ENCODE measurements at places on chromosomes 6 and 20. TPM values are rescaled to one million over a fixed set of nuclear protein-coding genes. Genes with fewer than 3 reads are reported as not detected.
A peak's percentile ranks its signal among the peaks of the same experiment; 100 is the strongest.

GRCh38 chr6:116338943-116339342 lies 31.8 kb upstream of the DSE start:
- H3K27ac ChIP-seq, result no peak overlapping the region
- no peaks in the 10 kb centered on the region for H3K36me3 ChIP-seq
- DNase-seq, result no peak
- H3K27me3 ChIP-seq, result no peaks in the 10 kb centered on the region

- DNase-seq, result no peak
- H3K4me1 ChIP-seq, result no peaks in the 10 kb centered on the region
- no peak overlapping the region for H3K4me3 ChIP-seq
- H3K36me3 ChIP-seq, result no peaks in the 10 kb centered on the region
- H3K27me3 ChIP-seq, result no peaks in the 10 kb centered on the region
- H3K27ac ChIP-seq, result no peak overlapping the region
Observed at GRCh38 chr6:49919261-49919660, 44.7 kb downstream of the DEFB114 start.

DNA sequence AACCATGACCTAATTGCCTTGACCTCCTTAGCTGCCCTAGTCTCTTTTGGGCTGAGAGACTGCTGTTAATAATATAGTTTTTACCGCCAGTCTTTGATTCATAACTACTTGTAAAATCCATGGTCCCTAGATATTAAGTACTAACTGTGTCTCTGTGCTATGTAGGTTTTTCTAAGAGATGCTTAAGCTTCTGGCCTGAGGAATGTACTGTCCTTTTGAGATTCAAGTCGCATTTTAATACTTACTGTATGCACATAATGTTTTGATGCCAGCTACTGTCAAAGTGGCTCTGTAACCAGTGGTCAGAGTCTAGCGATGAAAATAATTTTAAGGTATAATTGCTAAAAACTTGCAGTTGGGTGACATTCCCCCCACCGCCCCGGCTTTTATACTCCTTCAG lies 2.1 kb downstream of the AKAP12 start:
- H3K4me1 ChIP-seq, result no peaks in the 10 kb centered on the region
- H3K4me3 ChIP-seq, result no peak overlapping the region
- no peak overlapping the region for H3K27ac ChIP-seq
- peaks cover 41% of the 10 kb centered on the region for H3K27me3 ChIP-seq
- DNase-seq, result no peak
- H3K36me3 ChIP-seq, result no peaks in the 10 kb centered on the region

GRCh38 chr20:858011-858410 lies 24.5 kb downstream of the FAM110A start:
- no peak overlapping the region for H3K4me3 ChIP-seq
- DNase-seq, result no peak
- peaks cover 17% of the 10 kb centered on the region for H3K4me1 ChIP-seq
- H3K27ac ChIP-seq, result no peak overlapping the region

GRCh38 chr20:57205606-57206219 lies 60.7 kb downstream of the BMP7 start:
- no peaks in the 10 kb centered on the region for H3K36me3 ChIP-seq
- H3K27ac ChIP-seq, result no peak overlapping the region
- no peak overlapping the region for H3K4me3 ChIP-seq
- DNase-seq, result no peak
- H3K4me1 ChIP-seq, result no peaks in the 10 kb centered on the region
- no peaks in the 10 kb centered on the region for H3K27me3 ChIP-seq

DNA sequence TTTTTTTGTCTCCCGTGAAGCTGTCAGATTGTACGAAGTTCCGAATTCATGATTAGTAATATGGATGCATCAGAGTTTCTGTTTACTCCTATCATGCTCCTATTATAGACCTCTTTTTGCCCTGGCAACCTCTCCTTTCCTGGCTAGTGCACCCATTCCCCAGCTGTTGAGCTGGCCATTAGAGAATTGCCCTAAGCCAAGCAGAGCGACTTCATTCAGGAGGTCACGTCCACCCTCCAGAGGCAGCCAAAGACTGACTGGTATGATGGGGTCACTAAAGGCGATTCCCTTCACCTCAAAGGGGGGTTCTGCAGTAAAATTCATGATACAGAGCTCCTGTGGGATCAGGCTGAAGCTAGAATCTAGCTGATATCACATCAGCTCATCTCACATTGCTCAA lies 351.9 kb downstream of the BTBD3 start:
- no peaks in the 10 kb centered on the region for H3K27me3 ChIP-seq
- no peak overlapping the region for H3K27ac ChIP-seq
- DNase-seq, result no peak
- H3K4me3 ChIP-seq, result no peak overlapping the region
- H3K36me3 ChIP-seq, result no peaks in the 10 kb centered on the region

DNA sequence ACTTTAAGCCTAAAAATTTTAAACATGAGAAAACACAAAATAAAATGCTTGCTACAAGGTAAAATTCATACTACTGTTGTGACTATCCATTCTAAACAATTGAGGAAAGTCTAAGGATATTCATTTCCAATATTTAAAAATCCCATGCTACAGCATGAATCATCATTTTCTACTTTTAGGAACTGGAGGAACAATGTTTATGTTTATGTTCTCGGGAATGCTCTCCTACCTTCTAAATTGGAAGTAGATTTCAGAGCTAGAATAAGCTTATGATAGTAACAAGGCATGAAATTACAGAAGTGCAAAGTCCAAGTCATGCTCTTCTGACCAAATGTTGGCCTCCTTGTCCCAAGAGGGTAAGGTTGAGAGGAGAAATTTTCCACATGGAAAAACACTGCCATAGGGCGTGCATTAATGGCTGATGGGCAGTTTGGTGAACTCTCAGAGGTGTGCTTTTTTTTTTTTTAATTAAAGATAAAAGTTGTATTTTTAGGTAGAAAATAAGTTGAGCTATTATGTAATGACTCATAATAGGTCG lies 6.0 kb upstream of the MYLK4 start:
- DNase-seq, result no peak
- no peaks in the 10 kb centered on the region for H3K27me3 ChIP-seq
- H3K27ac ChIP-seq, result peak overlapping the region; percentile 38
- no peaks in the 10 kb centered on the region for H3K36me3 ChIP-seq
- H3K4me1 ChIP-seq, result peaks cover 17% of the 10 kb centered on the region

- peaks cover 70% of the 10 kb centered on the region for H3K27me3 ChIP-seq
- no peak overlapping the region for H3K4me3 ChIP-seq
- no peaks in the 10 kb centered on the region for H3K4me1 ChIP-seq
- H3K27ac ChIP-seq, result no peak overlapping the region
- no peak for DNase-seq
- H3K36me3 ChIP-seq, result no peaks in the 10 kb centered on the region
Observed at GRCh38 chr6:131949620-131949908, 1.6 kb downstream of the CCN2 start.

GRCh38 chr6:24428615-24429014 lies 25.9 kb downstream of the MRS2 start:
- H3K4me1 ChIP-seq, result peaks cover 11% of the 10 kb centered on the region
- peak overlapping the region; percentile 68 for H3K27ac ChIP-seq
- no peaks in the 10 kb centered on the region for H3K27me3 ChIP-seq
- no peak for DNase-seq

DNA sequence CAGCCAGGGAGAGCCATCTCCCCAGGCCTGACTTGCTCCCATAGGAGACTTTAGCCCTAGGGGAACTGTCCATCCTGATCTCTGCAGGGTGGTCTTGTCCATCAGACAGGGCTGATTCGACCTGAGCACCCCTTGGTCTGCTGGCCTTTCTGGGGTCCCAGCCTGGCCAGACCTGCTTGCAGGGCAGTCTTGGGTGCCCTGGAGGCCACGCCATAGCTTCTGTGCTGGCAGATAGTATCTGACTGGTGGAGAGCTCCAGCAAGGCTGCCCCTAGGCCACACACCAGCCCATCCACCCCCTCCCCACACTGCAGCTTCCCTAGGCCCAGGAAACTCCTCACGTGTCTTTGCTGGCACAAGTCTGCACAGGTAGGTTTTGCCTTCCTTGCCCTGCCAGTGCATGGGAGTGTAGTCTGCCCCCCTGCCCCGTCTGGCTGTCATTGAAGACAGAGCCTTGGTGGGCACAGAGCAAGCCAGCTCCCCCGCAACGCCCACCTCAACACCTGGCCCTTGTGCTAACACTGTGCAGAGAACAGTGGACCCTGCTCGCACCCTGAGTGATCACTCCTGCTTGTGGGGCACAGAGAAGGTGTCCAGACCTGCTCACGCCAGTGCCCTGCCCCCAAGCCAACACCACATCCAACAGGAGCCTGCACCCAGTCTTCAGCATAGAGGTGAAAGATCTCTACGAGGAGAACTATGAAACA lies 32.4 kb downstream of the CCN2 start:
- H3K27ac ChIP-seq, result no peak overlapping the region
- no peaks in the 10 kb centered on the region for H3K4me1 ChIP-seq
- no peaks in the 10 kb centered on the region for H3K36me3 ChIP-seq
- no peak for DNase-seq

DNA sequence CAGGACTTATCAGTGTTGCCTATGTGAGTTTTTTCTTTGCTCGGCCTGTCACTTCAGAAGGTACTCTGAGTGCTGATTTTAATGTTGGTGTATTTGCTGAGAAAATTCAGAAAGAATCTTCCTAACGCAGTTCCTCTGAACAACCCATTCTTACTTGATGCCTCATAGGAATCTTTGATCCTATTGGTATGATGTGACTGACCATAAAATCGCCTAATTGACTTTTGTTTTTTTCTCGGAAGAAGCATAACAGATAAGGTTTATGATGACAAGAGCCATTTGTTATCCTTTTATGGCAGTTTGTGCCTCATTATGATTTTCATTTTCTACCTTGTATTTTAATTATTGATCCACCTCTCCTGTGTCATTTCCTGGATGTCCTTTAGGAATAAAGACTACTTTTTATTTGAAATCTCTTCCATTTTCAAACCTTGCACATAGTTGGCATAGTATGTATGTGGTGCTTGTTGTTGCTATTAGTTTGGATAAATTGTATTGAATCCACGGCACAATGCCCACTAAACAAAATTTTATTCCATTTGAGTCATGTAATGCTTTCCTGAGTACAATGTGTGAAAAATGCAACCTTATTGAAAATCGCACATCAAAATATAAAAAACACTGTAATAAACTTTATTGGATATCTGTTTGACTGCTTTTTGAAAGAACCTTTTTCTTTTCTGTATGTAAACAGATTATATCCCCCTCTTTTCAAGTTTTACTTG lies 37.3 kb downstream of the LRRC1 start:
- H3K27me3 ChIP-seq, result no peaks in the 10 kb centered on the region
- H3K36me3 ChIP-seq, result no peaks in the 10 kb centered on the region
- no peak overlapping the region for H3K27ac ChIP-seq
- no peak overlapping the region for H3K4me3 ChIP-seq
- DNase-seq, result no peak
- H3K4me1 ChIP-seq, result no peaks in the 10 kb centered on the region

GRCh38 chr20:52708137-52708536 lies 264.0 kb upstream of the TSHZ2 start:
- no peak overlapping the region for H3K27ac ChIP-seq
- no peaks in the 10 kb centered on the region for H3K27me3 ChIP-seq
- DNase-seq, result no peak
- H3K4me3 ChIP-seq, result no peak overlapping the region
- no peaks in the 10 kb centered on the region for H3K4me1 ChIP-seq
- H3K36me3 ChIP-seq, result no peaks in the 10 kb centered on the region

GRCh38 chr20:43450841-43451799 lies 6.6 kb upstream of the SRSF6 start:
- no peaks in the 10 kb centered on the region for H3K36me3 ChIP-seq
- no peaks in the 10 kb centered on the region for H3K4me1 ChIP-seq
- no peak overlapping the region for H3K27ac ChIP-seq
- H3K27me3 ChIP-seq, result peaks cover 12% of the 10 kb centered on the region

DNA sequence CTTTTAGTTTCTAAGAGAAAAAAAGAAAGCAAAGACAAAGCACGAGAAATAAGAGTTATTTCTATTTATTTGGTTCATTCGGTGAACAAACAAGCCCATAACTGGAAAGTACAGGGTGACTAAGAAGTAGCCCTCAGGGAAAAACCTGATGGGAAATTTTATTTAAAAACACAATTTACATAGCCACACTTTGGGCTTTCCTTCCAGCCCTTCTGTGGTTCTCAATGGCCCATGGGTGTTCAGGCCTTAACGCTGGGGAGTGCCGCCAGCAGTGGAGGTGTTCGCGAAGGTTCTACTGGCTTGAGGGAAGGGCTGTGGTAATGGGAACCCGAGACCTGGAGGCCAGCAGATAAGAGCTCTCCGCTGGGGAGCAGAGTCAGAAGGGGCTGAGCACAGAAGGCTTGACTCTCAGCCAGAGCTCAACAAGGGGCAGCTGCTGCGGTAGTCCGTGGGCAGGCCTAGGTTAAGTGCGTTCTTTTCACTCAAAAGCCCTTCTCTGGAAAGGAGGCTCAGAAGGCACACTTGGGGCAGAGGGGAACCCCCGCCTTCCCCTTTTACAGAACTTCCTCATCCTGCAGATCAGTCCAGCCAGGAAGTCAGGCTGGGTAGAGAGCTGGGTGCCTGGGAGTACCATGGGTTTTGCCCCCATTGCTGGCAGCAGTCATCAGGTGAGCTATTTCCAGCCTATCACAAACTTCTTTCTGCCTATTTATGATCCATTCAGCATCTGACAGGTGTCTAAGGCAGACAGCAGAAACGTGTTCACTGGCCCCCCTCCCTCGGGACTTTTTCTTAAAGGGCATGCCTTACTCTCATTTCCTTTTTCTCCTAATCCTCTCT lies 8.8 kb upstream of the CD83 start:
- DNase-seq, result peak; percentile 83
- H3K4me1 ChIP-seq, result peaks cover 26% of the 10 kb centered on the region
- no peaks in the 10 kb centered on the region for H3K36me3 ChIP-seq
- H3K27ac ChIP-seq, result peak overlapping the region; percentile 83
- no peaks in the 10 kb centered on the region for H3K27me3 ChIP-seq
- H3K4me3 ChIP-seq, result no peak overlapping the region

DNA sequence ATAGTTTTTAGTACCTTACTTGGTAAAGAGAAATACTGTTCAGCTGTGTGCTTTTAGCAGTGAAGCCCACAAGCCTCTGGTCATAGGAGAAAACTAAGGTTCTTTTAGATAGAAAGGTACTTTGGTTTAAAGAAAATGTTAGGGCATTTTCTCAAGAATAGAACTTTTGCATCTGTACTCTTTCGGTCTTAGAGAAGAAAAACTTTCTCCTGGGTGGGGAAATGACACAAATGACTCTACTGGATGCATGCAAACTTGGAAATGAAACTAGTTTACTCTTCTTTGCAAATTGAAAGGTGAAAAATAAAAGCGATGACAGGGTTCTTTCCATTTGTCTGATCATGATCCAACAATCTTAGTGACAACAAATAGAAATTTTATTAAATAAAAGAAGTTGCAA lies 2.1 kb upstream of the TMEM217 start:
- H3K4me1 ChIP-seq, result peaks cover 33% of the 10 kb centered on the region
- no peak overlapping the region for H3K4me3 ChIP-seq
- H3K27me3 ChIP-seq, result no peaks in the 10 kb centered on the region

Gene FAM120B
- 20.2 TPM for polyA plus RNA-seq

Gene CLVS2
- polyA plus RNA-seq, result not detected

Gene SNAP25
- polyA plus RNA-seq, result not detected

Gene SLC26A8
- 1.7 TPM for polyA plus RNA-seq

Gene OR2H1
- not detected for polyA plus RNA-seq

Gene PLCG1
- polyA plus RNA-seq, result 0.33 TPM

Gene C6orf163
- polyA plus RNA-seq, result 0.27 TPM

Gene LHFPL5
- not detected for polyA plus RNA-seq

Gene L3MBTL1
- 0.31 TPM for polyA plus RNA-seq

Gene HRH3
- polyA plus RNA-seq, result not detected

Gene MRPS18A
- polyA plus RNA-seq, result 17.3 TPM

Gene HLA-DRB5
- 394 TPM for polyA plus RNA-seq

Gene KHDC1
- polyA plus RNA-seq, result not detected

Gene FAM209B
- polyA plus RNA-seq, result 0.84 TPM

Gene BTNL2
- not detected for polyA plus RNA-seq

Data from CD14-positive monocyte (primary cell).